Right renal pelvis (tissue), 4 donors: ENCODE measurements at places on chromosomes 16 and 17. TPM values are rescaled to one million over a fixed set of nuclear protein-coding genes. Genes with fewer than 3 reads are reported as not detected.

KRTAP4-9 gene
- polyA plus RNA-seq: not detected

CCL4L2 gene
- polyA plus RNA-seq: 3.5 TPM

DNA sequence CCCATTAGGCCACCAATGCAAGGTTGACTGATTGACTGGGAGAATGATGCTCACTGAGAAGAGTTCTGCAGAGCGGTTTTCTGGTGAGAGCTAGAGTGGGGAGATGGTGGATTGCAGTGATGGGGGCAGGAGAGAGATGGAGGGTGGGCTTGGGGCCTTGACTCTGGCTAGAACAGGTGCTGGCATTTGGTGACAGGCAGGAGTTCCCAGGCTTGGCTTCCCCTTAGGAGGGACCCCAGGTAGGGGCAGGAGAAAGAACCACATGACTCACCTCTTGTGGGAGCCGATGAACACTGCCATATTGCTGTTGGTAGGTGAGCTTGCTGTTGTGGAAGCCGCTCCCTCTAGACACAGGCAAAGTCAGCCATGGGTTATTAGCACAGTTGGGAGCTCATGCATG, 8.0 kb downstream of the CD300LB start:
- no peak for DNase-seq

DNA sequence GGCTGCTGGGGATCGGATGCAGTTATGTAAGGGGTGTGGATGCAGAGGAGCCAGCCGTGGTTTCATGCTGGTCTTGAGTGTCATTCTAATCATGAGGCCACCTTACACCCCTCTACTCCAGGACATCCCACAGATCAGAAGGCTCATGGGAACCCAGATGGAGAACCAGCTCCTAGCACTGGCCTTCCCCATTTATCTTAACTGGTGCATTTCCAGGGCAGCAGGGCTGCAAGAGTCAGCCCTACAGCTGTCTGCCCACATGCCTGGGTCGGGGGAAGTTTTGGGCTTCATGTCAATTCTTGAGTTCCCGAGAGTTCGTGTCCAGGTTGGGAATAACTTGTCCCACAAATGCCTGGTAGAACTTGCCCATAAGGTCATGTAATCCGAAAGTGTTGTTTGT, 29.1 kb downstream of the RPTOR start:
- no peak for DNase-seq

DNA sequence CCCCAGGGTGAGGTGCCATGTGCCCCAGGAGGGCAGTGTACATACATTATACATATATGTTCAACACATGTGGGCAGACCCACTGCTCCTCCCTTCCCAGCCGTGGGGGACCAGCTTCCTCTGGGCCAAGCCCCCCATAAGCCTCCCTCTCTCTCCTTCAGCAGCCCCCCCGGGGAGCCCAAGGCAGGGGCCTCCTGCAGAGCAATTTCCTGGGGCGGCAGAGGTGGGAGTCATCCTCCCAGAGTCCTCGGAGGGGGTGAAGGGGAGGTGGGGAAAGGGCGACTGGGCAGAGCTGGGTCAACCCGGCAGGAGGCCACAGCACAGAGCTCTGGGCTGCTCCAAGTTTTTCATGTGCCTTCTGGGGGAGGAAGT, 235.1 kb downstream of the ZNF423 start:
- no peak for DNase-seq
